ENCODE measurements at places on chromosomes 1 and 21.
A peak's percentile ranks its signal among the peaks of the same experiment; 100 is the strongest.

GRCh38 chr1:91080650-91081049 lies 58.8 kb upstream of the ZNF644 start:
- peak; percentile 9 for DNase-seq

DNA sequence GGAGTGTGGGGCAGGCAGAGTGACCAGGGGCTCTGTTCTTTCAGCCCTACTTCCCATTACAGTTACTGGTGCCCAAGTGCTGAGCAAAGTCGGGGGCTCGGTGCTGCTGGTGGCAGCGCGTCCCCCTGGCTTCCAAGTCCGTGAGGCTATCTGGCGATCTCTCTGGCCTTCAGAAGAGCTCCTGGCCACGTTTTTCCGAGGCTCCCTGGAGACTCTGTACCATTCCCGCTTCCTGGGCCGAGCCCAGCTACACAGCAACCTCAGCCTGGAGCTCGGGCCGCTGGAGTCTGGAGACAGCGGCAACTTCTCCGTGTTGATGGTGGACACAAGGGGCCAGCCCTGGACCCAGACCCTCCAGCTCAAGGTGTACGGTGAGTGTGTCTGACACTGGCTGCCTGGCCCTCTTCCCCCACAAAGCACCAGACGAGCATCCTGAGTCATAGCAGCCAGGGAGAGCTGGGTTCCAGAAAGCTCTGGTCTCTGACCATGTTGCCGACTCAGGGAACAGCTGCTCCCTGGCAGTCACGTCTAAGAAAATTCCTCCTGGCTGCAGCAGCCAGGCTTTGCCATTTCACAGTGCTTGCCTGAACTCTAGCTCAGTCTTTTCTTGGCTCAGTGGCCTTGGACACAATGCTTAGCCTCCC lies 3.3 kb downstream of the SLAMF8 start:
- DNase-seq, result peak; percentile 87

- peak; percentile 63 for DNase-seq
Measured at GRCh38 chr1:155729031-155729898, 40.4 kb downstream of the DAP3 start.

DNA sequence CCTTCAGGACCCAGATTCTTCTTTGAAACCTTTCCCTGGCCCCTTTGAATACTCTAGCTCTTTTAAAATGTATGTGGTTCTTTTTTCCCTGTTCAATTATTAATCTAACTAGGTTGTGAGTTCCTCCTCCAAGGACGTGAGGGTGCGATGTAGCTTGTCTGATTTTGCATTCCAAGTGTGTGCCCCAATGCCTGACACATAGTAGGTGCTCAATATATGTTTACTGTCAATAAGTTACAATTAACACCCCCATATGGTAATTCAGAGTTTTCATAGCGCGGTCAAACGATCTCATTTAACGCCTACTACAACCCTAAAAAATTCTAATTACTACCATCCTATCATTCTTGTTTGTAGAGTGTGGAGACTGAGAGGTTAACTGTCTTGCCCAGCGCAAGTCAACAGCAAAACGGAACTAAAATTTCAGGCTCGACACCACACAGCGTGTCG lies 482 bp upstream of the MTR start:
- DNase-seq, result no peak

- DNase-seq, result peak; percentile 52
Measured at GRCh38 chr1:61081686-61082310, 563 bp upstream of the NFIA start.

Data from fibroblast of skin of abdomen (primary cell).